Stimulated activated CD8-positive, alpha-beta memory T cell treated with anti-CD3 and anti-CD28 coated beads, Interleukin-2, amount 100 ng/mL, for 1 hour (primary cell): ENCODE measurements at places on chromosomes 2 and 18.

DNA sequence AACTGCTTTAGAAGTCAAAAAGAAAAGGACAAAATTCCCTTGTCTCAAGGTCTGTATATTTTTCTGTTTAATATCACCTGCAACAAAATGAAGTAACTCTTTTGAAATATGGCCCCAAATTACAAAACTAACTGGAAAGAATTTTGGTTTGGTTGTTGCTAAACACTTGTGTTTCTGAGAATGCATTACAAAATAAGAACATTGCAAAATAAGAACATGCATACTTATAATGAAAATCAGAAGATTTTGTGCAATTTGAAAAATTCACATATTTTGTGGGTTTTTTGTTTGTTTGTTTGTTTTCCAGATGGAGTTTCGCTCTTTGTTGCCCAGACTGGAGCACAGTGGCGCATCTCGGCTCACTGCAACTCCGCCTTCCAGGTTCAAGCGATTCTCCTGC, 21.8 kb downstream of the NDUFB3 start:
- DNase-seq: no peak

DNA sequence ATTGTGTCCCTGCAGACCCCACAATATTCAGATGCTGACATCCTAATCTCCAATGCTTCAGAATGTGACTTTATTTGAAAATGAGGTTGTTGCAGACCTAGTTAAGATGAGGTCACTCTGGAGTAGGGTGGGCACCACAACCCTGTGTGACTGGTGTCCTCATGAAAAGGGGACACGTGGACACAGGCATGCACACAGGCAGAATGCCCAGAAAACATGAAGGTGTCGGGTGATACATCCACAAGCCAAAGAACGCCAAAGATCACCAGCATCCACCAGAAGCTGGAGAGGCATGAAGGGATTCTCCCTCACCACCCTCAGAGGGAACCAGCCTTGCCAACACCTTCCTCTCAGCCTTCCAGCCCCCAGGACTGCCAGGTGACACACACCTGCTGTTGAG, 69.3 kb downstream of the AFF3 start:
- DNase-seq: no peak

GRCh38 chr2:168005586-168005985, 241.8 kb downstream of the STK39 start:
- DNase-seq: no peak

DNA sequence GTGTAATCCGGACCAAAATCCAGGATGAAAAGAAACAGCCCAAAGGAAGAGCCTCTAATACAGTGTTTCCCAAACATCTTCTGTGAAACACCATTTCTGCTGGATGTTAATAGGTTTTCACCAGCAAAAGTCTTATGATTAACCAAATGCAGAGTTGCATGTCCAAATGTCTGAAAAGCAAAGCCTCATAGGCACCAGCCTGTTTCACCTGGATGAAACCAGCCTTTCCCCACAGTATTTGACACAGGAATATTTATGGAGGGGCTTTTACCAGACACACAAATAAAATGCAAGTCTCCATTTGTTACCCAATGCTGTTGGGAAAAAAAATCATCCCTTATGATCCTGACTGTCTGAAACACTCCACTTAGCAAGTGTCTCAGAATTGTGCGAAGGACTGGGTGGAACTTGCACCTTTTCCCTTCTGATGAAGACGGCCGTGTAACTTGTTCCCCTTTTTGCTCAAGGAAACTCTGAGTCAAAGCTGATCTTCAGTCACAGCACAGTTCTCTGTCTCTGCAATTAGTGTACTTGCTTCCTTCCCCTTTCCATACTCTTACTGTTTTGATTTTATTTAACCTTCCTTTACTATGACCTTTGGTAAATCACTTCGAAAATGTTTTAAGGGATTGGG, 70.3 kb upstream of the IL1R2 start:
- no peak for DNase-seq

DNA sequence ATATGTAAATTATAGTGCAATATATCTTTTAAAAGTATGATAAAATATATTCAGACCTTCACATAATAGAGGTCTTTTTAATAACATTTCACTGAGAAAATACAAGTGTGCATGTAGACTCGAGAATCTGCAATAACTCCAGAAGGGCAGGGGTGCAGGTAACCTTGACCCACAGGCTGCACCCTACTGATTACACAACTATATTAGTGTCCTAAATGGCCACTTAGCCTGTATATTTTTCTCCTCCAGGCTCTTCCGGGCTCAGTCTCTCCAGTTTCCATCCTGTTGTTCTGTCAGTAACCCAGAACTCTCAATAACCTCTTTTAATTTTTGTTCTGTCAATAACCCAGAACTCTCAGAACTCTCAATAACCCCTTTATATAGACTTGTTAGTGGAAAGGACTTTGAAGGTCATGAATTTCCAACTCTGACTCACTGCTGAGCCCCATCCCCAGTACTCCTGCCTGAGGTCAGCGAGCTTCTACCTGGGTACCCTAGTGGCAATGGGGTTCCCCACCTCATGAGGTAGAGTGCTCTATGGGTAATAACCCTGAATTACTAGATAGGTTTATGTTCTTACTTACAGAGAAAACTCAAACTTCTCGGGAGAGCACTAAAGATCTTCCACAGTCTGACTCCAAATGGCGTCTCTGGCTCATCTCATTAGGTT, 8.4 kb upstream of the TTR start:
- DNase-seq: no peak

DNA sequence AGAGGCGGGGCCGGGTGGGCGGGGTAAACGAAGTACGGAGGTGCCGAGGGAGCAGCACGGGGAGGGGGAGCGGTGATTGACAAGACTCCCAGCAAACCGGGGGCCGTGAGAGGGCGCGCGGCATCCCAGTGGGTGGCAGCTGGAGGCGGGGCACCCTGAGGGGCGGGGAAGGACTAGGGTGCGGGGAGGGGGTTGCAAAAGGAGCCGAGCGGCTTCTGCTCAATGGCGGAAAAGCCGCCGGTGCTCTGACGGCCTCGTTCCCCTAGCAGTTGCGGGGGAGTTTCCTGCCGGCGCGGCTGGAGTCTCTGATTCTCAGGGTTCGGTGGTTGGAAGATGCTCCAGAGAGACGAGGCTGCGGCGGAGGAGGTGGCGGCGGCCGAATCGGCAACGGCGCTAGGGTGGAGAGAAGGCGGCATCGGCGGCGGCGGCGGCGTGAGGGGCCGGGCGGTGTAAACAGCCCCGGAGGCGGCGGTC, at the start of gene PPM1B:
PPM1B (plus strand) TSS at position 195 of the 474 bp plus-strand sequence. CDS start 32,325 bp downstream, outside the sequence.
- DNase-seq: peak; percentile 98

- no peak for DNase-seq
These were observed 47.5 kb downstream of the EMILIN2 start for GRCh38 chr18:2894131-2894840.

DNA sequence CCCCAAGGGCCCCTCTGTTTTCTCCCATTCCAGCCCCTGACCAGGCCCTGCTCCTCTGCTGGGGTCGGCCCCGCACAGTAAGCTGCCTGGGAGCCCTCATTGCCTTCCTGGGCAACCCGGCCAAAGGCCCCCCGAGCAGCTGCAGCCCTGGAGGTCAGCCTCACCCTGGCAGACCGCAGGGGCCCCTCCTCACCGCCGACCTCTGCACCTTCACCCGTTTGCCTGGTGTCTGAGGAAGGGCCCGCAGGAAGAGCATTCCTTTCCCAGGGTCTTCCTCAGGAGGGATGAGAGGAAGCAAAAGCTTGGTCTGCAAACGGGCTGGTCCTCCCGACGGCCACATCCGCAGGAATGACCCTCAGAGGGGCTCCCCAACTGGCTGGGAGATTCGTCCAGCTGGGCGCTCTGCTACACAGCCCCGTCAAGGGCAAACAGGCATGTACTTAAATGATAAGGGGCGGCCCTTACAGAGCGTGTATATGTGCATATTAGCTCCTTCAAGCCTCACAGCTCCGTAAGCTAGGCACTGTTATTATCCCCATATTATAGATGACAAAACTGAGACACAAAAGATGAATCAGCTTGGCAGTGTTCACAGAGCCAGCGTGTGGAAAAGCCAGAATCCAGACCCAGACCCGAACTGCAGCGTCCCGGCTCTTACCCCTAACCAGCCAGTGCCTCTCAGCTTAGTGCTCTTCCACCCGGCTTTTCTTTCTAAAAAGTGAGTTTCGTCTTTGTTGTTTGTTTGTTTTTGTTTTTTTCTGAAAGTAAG, 52.8 kb downstream of the SLC4A1AP start:
- DNase-seq: no peak

- DNase-seq: no peak
These were observed 60.5 kb downstream of the HDLBP start for GRCh38 chr2:241254904-241255351.

- DNase-seq: no peak
These were observed 29.2 kb upstream of the LOXHD1 start for GRCh38 chr18:46686186-46686585.

DNA sequence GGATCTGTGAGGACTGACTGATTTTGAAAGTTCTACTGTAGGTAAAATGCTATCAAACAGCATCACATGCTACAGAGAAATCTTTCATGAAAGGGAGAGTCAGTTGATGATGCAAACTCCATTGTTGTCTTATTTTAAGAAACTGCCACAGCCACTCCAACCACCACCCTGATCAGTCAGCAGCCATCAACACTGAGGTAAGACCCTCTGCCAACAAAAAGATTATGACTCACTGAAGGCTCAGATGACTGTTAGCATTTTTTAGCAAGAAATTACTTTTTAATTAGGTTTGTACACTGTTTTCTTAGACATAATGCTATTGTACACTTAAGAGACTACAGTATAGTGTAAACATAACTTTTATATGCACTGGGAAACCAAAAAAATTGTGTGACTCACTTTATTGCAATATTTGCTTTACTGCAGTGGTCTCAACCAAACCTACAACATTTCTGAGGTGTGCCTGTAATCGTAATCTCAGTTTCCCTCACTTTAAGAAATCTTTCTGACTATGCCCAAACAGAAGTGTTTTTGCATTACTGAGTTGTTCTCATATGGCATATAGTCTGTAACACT, 42.8 kb downstream of the METTL8 start:
- DNase-seq: no peak

- no peak for DNase-seq
These were observed 57.8 kb upstream of the SNTG2 start for GRCh38 chr2:892892-893291.

DNA sequence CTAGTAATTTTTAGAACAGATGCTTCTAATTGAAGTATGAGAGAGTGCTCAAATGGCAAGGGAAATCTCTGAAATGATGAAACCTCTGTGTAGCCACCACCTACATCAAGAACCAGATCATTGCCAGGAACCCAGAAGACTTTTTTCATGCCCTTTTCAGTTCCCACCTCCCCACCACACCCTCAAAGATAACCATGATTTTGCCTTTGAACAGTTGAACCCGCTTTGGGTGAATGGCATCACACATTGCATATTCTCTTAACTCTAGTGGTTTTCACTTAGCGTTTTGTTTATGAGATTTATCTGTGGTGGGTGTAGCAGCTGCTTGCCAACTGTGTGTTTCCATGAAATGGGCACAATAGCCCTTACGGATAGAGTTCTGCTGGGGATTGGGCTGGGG, 142.9 kb upstream of the HDAC4 start:
- no peak for DNase-seq

DNA sequence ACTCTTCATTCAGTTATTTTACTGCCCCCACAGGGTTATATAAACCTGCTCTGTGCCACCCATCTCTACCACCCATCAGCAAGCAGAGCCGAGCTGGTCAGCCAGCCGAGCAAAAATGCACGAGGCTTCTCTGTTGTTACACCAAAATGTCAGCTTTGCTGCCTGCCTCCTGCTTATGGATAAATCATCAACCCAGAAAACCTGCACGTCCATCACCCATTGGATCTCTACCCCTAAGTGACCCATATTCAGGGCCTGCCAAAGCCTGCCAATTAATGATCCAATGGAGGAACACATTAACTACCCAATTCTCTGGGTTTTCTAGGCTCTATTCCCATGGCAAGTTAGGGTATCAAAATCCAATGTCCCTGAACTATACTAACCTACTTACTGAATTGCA, 365.5 kb upstream of the ACVR2A start:
- no peak for DNase-seq

- no peak for DNase-seq
These were observed 178.1 kb downstream of the MREG start for GRCh38 chr2:215835231-215835630.
